ENCODE measurements at places on chromosomes 2 and 18.
A peak's percentile ranks its signal among the peaks of the same experiment; 100 is the strongest.

DNA sequence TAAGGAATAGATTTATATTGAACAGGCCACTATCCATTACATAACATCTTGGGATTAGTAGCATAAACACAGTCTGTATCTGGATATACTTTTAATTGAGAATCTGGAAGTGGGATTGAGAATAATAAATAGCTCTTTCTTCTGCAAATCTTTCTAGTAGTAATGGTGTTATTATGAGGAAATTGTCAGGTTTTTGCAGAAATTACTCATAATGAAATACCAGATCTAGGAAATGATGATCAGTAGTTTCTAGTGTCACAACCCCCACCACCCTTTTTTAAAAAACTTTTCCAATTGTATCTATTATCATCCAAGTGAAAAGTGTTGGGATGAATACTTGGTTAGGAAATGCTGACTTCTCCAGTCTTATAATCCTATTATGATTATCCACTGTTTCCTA is 18.7 kb downstream of the NBEAL1 start:
- DNase-seq, result no peak

GRCh38 chr2:121562269-121563176 is 31.8 kb downstream of the RNU4ATAC start:
- DNase-seq, result no peak

DNA sequence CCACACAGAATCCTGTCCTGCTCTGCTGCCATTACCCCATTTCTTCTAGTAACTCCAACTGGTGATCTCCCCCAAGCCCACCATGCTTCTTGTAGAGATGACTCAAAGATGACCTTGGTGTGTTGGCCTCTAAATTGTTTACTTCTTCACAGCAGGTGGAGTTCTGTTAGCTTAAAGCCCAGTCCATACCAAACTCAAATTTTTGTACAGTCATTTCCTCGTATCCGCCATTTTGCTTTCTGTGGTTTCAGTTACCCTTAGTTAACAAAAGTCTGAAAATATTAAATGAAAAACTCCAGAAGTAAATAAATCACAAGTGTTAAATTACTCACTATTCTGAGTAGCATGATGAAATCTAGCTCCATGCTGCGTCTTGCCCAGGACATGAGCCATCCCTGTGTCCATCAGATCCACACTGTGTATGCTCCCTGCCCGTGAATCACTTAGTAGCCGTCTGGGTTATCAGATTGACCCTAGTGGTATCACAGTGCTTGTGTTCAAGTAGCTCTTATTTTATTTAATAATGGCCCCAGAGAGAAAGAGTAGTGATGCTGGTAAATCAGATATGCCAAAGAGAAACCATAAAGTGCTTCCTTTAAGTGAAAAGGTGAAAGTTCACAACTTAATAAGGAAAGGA is 133.3 kb upstream of the NOL4 start:
- no peak for DNase-seq

GRCh38 chr2:78465707-78466106 is 559.8 kb upstream of the REG3G start:
- no peak for DNase-seq

GRCh38 chr2:85088921-85089320 is 44.3 kb upstream of the TCF7L1 start:
- no peak for DNase-seq

DNA sequence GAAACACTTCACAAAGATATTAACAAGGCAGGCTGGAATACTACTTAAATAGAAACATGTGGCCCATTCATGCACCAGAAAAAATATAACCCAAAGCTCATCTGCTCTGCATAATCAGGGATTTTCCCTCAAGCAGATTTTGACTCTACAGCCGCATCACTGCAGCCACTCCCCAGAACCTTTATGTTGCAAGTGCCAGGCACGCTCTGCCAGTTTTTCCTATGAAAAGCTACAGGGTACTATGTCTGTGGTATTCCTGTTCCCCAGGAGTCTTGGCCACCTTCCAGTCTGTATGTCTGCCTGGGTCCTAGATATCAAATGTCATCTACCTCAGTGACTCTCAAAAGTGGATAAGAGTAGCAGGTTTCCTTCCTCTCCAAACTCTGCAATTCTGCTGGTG is 3.8 kb downstream of the COA5 start:
- DNase-seq, result peak; percentile 10

GRCh38 chr2:158315803-158316414 is 140.6 kb downstream of the CCDC148 start:
- DNase-seq, result no peak
